Progenitor cell of endocrine pancreas (in vitro differentiated cells): ENCODE measurements at places on chromosomes 5 and 9.
A peak's percentile ranks its signal among the peaks of the same experiment; 100 is the strongest.

- DNase-seq = no peak
Observed at GRCh38 chr9:72315510-72316311, 49.3 kb downstream of the ZFAND5 start.

DNA sequence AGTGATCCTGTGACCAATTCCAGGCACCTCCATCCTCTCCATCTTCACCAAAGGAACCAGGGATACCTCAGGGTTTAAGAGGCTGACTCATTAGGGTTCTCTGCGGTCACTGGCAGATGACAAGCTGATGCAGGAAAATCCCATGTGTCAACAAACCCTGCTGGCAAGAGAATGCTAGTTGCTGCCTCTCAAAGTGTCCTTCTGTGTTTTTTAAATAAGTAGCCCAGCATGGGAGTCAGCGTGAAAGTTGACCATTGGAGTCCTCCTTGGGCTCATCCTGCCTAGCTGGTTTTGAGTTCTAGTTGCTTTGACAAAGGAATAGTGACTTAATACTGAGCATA, 200.2 kb downstream of the SLIT3 start:
- DNase-seq = no peak

DNA sequence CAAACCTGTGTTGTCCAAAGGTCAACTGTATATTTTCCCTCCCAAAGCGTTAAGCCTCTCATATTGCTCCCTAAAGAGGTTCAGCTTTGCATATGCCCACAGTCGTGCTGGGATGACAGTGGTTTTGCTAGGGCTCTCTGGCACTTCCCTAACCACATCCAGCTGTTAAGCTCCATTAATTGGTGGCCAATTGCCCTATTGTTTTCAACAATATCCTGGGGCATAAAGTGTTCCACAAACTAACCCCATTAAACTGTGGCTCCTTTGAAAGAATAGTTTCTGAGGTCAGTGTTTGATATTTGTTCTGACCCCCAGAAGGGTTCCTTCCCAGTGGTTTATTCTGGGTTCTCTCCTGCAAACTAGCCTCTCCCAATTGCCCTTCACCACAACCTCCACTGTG, 194.5 kb downstream of the HSD17B3 start:
- no peak for DNase-seq

- DNase-seq = no peak
Observed at GRCh38 chr5:1318659-1319251, 23.9 kb upstream of the TERT start.

GRCh38 chr5:170861917-170862766, at the start of gene RANBP17:
RANBP17 (plus strand) TSS chr5:170862018.
- DNase-seq = peak; percentile 48

DNA sequence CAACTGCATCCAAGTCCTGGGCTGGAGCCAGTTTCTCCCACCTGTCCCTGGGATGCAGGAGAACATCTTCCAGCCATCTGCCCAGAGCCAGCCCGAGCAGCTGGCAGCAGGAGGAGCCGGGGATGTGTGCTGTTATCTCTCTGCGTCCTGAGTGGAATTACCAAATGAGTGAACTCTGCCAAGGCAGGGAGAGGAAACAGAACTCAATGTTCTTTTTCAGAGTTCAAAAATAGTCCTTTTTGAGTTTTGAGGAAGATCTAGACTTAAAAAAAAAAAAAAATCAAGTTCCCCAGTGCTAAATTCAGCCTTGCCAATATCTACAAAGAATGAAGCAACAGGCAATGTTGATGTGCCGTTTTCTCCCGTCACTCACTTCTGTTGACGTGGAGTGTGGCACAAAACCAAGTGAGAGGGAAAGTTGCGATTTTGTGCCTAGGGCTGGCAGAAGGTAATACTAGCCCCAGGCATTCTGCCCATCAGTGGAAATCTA, 56.2 kb downstream of the TMOD1 start:
- no peak for DNase-seq

- DNase-seq = no peak
Observed at GRCh38 chr5:169178754-169179153, 122.2 kb downstream of the SLIT3 start.

DNA sequence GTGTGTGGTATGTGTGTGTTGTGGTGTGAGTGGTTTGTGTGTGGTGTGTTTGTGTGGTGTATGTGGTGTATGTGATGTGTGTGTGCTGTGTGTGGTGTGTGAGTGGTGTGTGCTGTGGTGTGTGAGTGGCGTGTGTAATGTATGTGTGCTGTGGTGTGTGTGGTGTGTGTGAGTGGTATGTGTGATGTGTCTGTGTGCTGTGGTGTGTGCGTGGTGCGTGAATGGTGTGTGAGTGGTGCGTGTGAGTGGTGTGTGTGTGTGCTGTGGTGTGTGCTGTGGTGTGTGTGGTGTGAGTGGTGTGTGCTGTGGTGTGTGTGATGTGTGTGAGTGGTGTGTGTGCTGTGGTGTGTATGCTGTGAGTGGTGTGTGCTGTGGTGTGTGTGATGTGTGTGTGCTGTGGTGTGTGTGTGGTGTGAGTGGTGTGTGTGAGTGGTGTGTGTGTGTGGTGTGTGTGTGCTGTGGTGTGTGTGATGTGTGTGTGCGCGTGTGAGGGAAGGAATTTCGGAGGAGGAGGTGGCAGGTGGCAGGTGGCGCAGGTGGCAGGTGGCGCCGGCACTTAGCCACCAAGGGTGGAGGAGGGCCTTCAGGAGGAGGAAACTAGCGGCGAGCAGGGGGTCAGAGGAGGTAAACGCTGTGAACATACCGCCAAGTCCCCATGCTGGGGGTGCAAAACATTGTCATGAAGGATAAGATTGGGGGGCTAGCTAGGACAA, 191.8 kb downstream of the MELK start:
- DNase-seq = no peak

DNA sequence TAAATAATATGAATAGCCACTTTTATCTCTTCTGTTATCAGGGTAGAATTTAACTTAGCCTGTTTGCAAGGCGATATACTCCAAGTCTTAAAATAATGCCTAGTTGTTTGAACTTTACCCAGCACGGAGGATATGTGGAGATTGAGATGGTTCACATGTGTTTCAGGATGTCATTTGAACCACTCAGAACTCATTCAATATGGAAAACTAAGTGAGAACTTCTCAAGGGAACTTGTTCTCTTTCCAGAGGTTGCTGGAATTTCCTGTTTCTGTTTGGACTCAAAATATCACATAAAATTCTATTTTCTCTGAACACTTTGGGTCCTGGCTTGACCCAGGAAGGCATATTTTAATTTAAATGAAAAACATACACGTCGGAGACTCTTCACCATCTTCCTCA, 139.1 kb upstream of the MYO10 start:
- no peak for DNase-seq

DNA sequence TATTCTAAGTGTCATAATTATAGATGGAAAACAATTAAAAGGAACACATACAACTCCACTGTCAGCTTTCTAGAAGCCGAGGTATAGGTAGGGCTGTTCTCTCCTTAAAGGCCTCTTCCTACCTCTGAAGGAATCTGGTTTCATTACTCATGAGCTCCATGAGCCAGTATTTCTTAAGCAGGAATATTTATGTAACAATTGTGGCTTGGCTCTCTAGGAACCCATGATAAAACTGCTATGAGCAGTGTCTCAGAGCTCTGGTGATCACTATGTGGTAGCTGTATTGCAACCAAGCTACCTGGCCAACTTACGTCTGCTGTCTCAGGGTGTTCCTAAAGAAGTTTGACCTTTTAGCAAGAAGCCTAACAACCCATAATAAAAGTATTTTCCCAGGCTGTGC, 157.7 kb downstream of the CEP120 start:
- no peak for DNase-seq

DNA sequence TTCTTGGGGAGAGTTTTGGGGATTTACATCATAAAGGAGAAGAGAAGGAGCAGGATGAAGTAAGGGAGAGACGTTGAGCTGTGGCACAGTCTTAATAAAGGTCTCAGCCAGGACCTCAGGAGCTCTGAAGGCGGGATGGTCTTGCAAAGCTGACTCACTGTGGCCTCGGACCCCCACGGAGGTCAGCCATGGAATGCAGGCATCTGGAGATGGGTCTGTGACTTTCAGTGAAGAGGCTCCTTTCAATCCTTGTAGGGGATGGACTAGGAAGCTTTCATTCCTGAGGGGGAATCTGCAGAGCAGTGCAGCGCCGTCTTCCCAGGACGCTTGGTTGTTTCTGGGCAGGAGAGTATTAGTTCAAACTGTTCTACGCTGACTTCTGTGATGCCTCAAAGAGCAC, 65.7 kb upstream of the BASP1 start:
- no peak for DNase-seq

DNA sequence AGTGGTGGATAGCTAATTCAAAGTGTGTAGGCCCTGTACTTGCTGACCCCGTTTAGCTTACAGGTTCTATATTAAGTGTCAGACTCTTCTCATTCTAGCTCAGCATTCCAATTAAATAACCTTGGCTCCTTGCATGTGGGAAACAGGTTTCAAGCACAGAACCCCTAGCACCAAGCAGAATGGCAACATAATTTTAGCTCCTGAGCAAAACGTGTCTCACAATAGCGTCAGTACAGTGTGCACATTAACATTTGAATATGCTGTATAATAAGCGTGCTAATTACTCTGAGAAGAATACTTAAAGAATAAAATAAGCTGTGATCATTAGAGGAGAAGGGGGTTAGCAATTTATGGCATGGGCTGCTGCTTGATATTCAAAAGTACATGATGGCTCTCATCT, 21.0 kb upstream of the ANP32B start:
- no peak for DNase-seq

- no peak for DNase-seq
Observed at GRCh38 chr9:91458906-91459305, 35.3 kb upstream of the NFIL3 start.

GRCh38 chr9:120978987-120979386, 52.4 kb upstream of the TRAF1 start:
- DNase-seq = no peak

DNA sequence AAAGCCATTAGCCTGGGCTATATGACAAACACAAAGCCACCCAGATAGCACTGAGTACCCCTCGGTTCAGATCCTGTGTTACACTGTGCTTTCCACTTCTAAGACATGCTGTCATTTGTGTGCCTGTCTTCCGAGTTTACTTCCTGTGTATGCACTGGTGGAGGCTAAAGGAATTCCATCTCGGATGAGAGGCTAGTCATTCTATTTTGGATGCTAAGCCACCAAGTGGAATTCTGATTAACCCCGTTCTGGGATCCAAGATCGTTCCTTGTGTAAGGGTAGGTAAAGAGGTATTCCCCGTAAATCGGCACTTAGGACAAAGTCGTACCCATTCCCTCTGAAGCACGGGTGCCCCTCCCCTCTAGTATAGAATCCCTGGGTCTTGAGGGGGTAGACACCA, 8.7 kb downstream of the PROP1 start:
- no peak for DNase-seq

GRCh38 chr9:123120131-123120530, 86.7 kb downstream of the GPR21 start:
- no peak for DNase-seq

GRCh38 chr9:100466829-100467221, 6.1 kb upstream of the TMEFF1 start:
- no peak for DNase-seq

DNA sequence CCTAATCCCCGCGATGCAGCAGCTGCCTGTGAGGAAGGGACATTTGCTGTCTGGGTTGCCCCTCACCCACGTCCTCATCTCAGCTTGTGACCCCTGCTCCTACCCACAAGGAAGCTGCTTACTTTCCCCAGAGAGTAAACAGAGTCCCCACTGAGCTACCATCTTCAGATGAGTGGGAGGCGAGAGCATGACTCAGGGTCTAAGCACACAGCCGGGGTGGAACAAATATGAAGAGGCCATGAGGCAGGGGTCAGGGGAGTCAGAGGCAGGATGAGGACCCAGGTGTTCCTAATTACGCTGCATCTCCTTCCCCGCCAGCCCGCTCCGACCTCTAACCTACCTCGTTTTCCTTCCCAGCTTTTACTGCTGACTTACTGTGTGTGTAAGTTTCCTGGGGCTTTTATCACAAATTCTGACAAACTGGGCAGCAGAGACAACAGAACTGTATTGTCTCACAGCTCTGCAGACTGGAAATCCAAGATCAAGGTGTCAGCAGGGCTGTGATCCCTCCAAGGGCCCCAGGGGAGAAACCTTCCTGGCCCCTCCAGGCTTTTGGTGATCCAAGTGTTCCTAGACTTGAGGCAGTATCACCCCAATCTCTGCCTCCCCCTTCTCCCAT, 94.0 kb upstream of the DNAH5 start:
- no peak for DNase-seq

DNA sequence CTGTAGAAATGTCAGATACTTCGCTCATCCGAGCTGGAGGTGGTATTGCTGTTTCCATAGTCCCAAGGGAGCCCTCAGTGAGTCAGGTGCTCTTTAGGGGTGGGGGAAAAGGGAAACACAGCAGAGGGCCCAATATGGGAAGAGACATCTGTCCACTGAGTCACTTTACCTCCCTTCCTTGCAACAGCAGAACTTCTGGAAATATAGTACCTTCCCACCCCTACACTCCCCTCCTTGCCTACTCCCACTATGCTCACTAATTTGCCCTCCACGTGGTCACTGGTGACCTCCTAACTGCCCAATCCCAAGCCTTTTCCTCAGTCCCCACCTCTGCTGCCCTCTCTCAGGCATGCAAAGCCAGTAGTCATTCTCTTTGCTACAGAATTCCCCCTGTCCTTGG, 1.9 kb downstream of the HK3 start:
- DNase-seq = no peak

DNA sequence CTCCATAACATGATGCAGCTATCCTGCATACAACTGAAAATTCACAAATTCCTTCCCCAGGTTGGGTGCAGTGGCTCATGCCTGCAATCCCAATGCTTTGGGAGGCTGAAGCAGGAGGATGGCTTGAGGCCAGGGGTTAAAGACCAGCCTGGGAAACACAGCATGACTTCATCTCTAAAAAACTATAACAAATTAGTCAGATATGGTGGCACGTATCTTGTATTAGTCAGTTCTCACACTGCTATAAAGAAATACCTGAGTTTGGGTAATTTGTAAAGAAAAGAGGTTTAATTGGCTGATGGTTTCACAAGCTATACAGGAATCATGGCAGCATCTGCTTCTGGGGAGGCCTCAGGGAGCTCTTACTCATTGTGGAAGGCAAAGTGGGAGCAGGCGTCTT, 56.4 kb upstream of the DAPK1 start:
- DNase-seq = no peak

- DNase-seq = no peak
Observed at GRCh38 chr9:124290743-124291554, 33.2 kb downstream of the NEK6 start.

DNA sequence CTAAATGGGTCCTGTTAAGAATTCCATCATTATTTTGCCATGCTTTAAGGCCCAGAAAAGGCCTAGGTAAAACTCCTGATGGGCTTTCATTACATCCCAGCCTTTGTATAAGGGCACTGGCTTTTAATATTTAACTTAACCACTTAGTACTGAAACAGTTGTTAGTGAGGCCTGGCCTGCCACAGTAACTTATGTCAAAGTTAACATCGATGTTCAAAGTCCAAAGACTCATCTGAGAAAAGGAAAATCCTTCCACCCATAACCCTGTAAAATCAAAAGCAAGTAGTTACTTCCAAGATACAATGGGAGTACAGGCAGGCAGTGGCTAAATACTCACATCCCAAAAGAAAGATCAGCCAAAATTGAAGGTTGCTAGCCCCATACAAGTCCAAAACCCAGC, 15.0 kb upstream of the UGT3A1 start:
- no peak for DNase-seq
